SHP77 treated with DMSO at 0.1 percent for 48 hours (cell line): ENCODE measurements at places on chromosomes 1 and 21.

GRCh38 chr1:54199151-54199764, 572 bp downstream of the CYB5RL start:
- no peak for DNase-seq

GRCh38 chr1:193537266-193538002, 351.0 kb upstream of the B3GALT2 start:
- DNase-seq = no peak

DNA sequence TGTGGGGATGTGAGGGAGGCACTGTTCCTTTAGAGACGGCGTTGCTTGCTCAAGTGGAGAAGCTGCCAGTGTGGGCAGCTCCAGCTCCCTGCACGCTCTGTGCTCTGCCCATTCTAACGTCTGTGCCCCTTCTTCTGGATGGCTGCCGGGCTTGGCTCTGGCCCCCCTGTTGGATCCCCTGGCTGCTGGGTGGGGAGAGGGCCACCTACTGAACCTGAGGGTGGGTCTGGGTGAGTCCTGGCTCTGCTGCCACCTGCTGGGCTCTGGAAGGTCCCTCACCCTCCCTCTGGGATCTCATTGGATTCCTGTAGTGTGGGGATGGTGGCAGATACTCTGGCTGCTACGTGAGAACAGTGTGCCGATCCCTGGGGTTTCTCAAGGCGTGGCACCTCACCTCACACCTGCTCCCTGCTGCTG, 5.0 kb downstream of the PFKL start:
- no peak for DNase-seq

DNA sequence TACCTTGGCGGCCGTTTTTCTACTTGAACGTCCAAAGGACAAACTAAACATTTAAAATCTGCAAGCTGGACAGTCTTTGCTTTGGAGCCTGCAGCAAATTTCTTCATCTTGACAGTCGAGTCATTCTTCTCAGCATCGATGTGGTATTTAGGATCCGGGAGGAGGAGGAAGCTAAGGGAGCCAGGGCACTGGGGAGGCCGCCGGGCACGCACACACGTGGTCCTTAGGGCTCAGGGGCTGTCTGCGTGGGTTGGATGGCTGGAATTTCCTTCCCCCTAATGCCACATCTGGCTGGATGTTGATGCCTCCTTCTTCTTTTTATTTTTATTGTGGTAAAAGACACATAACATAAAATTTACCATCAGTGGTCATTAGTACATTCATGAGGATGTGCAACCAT, 300.9 kb downstream of the CAMTA1 start:
- DNase-seq = no peak

DNA sequence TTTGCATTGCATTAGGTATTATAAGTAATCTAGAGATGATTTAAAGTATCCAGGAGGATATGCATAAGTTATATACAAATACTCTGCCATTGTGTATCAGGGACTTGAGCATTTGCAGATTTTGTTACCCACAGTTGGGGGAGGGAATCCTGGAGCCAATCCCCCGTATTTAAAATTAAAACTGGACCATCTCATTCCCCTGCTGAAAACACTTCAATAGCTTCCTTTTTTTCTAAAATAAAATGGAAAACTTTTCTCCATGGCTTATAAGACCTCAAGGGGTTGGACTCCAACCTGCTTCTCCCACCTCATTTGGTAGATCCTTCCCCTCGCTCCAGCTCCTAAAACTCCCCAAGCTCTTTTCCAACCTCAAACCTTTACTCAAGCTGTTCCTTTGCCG, 10.4 kb upstream of the CD34 start:
- DNase-seq = no peak

DNA sequence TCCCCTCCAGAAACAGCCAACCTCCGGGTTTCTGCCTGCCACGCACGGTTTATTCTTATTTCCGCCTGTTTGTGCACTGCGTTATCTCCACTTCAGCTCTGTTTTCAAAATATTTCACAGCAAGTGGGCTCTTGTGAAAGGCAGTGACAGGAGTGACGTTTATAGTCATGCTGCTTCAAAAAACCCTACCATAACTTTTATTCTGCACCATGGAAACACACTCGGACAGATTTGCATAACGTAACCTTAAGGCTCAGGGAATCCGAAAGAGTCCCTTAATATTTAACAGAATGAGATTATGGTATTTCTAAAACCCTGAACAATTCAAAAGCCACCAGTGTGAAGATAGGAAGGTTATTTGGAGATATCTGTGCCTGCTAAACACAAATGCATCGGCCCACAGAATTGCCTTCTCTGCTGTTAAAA, 782 bp upstream of the SDE2 start:
- DNase-seq = no peak

- DNase-seq = no peak
Measured at GRCh38 chr21:44331650-44332307, 7.4 kb downstream of the CFAP410 start.

DNA sequence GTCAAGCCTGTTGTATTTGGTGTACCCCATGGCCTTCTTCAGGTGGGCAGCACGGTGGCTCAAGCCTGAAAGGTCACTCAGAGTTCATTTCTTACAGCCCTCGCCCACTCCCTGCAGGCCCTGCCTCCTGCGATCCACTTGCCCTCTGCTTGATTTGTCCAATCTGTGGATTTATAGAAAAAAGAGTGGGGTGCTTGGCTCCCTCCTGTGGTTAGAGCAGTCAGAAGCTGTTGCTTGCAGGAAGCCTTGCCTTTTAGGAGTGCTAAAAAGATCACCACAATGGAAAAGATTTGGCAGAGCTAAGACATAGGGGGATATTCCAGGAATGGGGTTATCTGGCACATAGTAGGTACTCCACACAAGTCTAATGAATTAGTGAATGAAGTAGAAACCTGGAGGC, 108.0 kb upstream of the TRABD2B start:
- no peak for DNase-seq

DNA sequence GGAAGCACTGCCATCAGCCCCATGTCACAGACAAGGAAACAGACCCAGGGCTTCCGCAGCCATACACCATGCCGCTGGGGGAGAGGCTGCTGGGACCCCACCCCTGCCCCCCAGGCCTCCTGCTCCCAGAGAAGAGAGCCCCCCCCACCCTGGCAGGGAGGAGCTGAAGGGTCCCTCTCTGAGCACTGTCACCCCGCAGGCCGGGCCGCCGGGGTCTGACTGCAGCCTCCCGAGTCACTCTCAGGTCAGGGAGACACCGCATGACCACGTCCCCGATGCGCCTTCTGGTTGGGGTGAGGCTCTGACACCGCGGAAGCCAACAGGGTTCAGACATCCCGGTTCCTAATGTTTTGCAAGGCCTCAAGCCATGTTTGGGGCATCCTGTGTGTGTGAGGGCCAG, 102.3 kb downstream of the SIK1 start:
- DNase-seq = no peak

DNA sequence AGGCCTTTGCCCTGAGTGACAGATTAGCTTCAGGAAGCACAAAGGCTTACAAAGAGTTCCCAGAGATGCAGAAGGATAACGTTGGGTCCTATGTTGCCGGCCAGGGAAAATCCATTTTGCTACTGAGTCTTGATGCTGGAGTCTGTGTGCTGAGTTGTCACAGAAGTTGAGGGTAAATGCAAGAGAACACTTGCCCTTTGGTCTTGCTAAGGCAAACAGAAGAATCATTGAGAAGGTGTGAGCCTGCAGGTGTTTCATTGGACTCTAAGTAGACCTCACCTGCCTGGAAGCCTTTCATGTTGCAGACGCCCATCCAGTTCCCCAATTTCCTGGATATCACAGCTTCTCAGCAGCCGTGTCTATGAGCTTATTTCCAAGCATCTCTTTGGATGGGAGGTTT, 105.2 kb downstream of the PCP4 start:
- no peak for DNase-seq

GRCh38 chr1:183920651-183921050, 115.7 kb downstream of the RGL1 start:
- DNase-seq = no peak

GRCh38 chr1:61993331-61993961, 201.2 kb upstream of the L1TD1 start:
- DNase-seq = no peak

DNA sequence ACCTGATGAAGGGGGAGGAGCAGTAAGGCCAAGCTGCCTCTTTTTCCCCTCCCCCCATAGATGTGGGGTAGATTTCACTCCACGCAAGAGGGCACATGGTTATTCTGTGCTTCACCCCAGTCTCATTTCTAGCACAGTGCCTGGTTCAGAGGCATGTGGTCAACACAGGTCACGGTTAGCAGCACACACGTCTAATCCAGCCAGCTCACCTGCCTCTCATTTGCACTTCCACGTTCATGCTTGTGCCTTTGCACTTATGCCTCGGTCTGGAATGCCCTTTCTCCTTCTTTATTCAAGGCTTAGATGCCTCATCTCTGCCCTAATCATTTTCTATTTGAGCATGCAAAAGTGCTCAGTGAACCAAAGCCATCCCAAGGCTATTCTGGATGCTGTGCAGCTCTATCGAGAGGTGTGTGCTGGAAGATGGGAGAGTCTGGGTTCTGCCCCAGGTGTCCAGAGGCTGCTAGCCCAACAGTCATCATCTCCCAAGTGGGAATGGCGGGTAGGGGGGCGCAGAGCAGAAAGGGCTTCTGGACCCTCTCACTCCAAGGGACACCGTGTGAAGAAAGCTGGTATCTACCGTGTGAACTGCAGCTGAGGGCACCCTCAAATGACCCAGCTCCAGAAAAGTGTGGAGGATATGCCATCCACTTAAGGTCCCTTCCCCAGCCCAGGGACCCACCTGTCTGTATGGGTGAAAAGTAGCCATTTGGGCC, 2.1 kb upstream of the A3GALT2 start:
- DNase-seq = no peak

DNA sequence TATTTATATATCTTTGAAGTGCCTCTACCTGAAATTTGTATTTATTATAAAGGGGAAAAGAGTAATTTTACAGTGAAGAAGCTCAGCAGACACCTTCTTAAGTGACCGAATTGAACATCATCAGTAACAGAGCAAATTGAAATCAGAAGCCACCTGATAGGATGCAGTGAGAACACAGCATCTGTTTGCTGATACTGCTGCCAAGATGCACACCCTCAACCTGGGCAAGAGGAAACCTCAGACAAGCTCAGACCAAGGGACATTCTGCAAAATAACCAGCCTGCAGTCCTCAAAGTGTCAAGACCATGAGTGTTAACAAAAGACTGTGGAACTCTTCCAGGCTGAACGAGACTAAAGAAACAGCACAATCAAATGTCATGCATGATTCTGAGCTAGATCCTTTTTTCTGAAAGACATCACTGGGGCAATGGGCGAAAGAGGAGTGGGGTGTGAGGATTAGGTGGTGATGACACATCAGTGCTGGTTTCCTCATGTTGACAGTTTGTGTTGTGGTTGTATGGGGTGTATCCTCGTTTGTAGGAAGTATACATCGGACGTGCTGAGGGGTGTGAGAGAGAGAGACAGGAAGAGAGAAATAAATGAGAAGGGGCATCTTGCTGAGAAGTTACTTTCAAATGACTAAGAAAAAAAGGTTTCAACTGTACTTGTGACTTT, 103.7 kb downstream of the ABCA4 start:
- DNase-seq = no peak

DNA sequence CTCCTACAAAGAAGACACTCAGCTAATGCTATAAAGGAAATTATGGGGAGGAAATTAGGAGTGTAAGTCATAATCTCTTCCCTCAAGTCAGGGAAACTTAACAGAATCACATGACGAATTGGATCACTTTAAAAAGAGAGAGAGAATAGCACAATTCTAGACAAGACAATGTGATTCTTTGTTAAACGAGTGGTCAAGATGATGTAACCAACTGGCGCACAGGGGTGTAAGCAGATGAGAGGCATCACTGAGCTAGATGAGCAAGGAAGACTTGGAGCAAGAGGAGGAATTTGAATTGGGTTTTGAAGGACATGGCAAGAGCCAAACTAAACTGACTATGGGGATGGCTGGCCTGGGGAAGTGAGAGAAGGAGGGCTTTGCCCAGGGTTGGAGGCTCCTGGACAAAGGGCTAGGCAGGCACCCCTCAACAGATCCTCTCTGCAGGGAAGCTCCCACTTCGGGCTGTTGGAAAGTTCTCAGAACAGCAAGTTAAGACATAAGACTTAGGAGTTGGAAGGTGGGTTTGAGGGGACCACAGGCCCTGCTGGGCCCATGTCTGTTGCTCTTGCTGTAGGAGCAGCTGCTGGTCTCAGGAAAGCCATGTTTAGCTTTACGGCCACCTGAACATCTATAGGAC, 123.9 kb upstream of the GRIK3 start:
- no peak for DNase-seq

GRCh38 chr1:32062867-32063230, 9.9 kb upstream of the TMEM39B start:
- no peak for DNase-seq

GRCh38 chr21:17829472-17829871, 10.3 kb upstream of the C21orf91 start:
- DNase-seq = no peak

DNA sequence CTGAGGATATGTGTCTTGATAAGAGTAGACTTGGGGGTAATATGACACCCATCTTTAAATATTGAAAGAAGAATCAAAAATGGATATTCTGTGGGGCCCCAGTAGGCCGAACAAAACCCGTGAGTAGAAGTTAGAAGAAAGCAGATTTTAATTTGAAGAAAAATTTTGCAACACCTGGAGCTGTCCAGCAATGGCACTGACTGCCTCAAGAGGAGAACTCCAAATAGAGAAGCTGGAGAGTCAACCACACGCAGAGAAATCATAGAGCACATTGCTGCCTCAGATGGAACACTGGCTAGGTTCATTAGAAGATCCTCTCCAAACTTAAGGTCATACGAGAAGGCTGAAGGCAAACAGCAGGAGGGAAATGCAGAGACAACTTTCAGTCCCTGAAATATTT, 6.8 kb downstream of the NHLH1 start:
- DNase-seq = no peak

- DNase-seq = no peak
Measured at GRCh38 chr1:46549697-46550681, 1.5 kb downstream of the KNCN start.

DNA sequence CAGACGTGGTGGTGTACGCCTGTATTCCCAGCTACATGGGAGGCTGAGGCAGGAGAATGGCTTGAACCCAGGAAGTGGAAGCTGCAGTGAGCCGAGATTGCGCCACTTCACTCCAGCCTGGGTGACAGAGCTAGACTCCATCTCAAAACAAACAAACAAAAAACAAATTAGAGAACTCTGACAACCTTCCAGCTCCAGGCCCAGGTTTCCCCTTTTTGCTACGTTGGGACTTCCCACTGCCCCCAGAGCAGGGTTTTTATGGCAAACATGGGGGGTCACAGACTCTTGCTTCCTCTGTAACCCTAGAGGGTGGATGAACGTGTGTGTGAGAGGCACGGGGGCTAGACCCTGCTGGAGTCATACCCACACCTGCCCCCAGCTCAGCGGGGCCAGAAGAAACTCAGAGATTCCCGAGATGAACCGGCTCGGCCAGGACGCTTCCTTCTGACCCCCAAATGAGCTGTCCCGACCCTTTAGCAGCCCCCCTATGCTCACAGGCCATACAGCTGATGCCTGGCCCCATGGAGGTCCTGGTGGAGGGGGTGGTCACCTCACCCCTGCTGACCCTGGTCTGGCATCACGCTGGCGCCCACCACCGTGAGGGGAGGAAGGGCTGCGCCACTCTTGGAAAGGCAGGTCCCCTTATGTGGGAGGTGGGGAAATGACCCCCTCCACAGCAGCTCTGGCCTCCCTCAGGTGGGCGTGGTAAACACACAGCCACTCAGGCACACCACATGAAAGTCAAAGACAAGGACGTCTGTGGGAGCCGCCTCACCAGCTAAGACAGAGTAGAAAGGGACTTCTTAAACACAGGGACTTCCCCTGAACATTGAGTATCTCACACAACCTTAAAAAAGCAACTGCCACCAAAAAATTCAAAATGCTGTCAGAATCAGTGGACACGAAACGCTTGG, 7.1 kb downstream of the GPR157 start:
- no peak for DNase-seq
